ENCODE measurements at places on chromosomes 3 and 15.

GRCh38 chr3:31562525-31562924, 29.8 kb downstream of the STT3B start:
- no peak for DNase-seq

- DNase-seq: no peak
Measured at GRCh38 chr3:143410259-143410658, 290.7 kb downstream of the CHST2 start.

DNA sequence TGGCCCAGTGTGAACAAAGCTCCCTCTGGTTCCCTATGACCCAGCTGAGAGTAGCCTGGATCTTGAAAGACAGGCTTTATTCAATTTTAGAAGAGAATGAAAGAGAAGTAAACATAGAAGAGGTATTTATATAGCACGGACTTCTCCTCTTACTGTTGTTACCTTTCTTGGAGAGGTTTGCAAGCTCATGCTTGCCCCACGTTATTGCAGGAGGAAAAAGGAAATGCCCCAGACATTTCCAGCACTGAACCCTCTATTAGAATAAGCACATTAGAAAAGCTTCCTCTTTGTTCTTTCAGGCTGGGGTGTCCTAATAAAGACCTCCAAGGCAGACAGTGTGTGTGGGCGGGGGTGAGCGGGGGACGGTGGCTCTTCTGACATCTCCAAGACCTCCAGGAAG, 98.7 kb upstream of the AGBL1 start:
- no peak for DNase-seq

- no peak for DNase-seq
Measured at GRCh38 chr3:162317046-162317445, 820.4 kb downstream of the OTOL1 start.

DNA sequence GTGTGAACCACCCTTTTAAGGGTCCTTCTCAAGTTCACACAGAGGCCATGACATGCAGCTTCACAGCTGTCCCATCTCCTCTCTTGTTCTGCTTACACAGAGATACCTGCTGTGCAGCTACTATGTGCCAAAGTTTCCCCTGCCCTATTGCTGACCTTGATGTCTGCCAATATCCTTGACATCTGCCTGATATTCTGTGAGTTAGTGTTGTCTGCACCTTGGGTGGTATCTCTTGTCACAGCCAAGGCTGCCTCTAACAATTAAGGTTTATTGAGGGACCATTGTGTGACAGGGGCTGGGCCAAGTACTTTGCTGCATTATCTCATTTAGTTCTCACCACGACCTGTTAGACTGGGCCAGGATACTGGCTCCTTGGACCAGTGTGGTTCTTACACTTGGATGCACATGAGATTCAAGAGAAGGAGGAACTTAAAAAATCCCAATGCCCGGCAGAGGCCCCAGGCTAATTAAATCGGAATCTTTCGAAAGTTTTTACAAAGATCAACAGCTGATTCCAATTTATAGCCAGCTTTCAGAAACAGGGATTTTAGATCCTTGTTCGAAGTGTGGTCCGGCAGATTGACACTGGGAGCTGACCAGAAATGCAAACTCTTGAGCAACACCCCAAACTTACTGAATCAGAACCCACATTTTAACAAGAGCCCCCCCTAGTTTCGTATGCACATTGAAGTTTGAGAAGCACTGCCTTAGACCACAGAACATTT, 178.6 kb downstream of the SATB1 start:
- no peak for DNase-seq

DNA sequence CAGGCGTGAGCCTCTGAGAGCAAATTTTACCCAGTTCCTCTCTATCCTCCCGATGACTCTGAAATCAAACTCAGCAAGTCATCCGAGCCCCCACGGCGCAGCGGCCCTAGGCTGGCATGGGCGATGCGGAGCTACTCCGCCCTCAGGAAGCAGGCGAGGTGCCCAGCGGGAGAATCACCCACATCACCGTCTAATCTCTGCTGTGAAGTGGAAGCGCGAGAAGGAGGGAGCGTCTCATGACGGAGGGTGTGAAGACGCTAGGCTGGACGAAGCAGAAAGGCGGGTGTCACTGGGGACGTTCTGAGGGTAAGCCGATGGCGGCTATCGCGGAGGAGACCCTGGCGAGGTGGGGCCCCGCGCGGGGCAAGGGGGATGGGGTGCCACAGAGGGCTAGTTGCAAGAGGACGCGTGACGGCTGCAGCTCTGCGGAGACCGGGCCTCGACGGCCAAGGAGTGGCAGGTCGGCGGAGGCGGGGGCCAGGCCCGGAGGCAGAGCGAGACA, 9.1 kb upstream of the GNAI2 start:
- no peak for DNase-seq

DNA sequence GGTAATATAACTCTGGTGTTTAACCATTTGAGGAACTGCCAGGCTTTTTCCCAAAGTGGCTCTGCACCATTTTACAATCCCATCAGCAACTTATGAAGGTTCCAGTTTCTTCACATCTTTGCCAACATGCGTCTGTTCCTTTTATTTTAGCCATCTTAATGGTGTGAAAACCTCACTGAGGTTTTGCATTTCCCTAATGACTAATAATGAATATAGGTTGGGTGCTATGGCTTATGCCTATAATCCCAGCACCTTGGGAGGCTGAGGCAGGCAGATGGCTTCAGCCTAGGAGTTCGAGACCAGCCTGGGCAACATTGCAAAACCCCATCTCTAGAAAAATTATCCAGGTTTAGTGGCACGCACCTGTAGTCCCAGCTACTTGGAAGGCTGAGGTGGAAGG, 210.6 kb downstream of the TCF12 start:
- DNase-seq: no peak

DNA sequence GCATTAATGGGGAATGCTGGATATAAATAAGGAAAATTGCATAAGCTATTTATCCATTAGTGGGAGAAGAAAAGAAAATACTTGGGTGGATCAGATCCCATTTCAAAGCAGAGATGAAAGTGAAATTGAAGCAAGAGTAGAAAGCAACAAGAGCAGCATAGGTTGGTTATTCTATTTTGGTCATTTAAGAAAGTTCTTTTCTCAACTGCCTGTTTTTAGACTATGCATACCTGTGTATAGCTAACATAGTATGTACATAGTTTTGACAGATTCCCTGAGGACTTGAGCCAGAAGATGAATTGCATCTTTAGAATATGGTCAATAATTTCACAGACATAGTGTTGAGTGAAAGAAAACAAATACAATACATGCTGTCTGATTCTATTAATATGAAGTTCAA, 29.0 kb upstream of the DENND4A start:
- DNase-seq: no peak

- DNase-seq: no peak
Measured at GRCh38 chr3:10655105-10655504, 149.7 kb upstream of the ATP2B2 start.

- DNase-seq: peak; percentile 70
Measured at GRCh38 chr3:196502775-196503195, 783 bp downstream of the RNF168 start.

- DNase-seq: no peak
Measured at GRCh38 chr3:194031867-194032635, 103.9 kb upstream of the HES1 start.

GRCh38 chr15:39565851-39566250, 15.0 kb upstream of the THBS1 start:
- DNase-seq: no peak

DNA sequence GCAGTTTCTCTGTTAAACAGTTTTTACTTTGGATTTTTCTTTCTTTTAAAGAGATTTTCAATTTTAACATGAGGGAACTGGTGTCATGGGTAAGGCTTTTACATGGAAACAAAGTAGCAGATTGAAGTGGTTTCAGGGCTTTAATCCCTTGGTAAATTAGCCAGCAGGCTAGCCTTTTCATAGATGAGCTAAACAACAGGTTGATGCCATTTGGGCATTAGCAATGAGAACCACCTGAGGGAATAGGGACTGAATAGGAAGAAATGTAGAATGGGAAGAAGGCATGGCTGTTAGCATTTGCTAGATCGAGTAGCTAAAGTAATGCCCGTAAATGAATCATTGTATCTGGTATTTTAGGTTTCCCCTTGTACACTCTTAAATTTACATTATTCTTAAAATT, 165.5 kb upstream of the MLF1 start:
- DNase-seq: no peak

- peak; percentile 35 for DNase-seq
Measured at GRCh38 chr3:65785065-65785645, 253.6 kb downstream of the MAGI1 start.

GRCh38 chr3:4358273-4358672, 55.1 kb downstream of the SETMAR start:
- DNase-seq: no peak

GRCh38 chr3:100003609-100004503, 110.4 kb downstream of the FILIP1L start:
- no peak for DNase-seq

GRCh38 chr15:28889346-28889745, 3.6 kb downstream of the APBA2 start:
- DNase-seq: no peak

GRCh38 chr3:31861826-31862225, 119.2 kb downstream of the OSBPL10 start:
- no peak for DNase-seq

GRCh38 chr3:122357828-122358702, 25.0 kb downstream of the MIX23 start:
- no peak for DNase-seq

- DNase-seq: no peak
Measured at GRCh38 chr3:152056481-152056880, 183.0 kb downstream of the SUCNR1 start.

DNA sequence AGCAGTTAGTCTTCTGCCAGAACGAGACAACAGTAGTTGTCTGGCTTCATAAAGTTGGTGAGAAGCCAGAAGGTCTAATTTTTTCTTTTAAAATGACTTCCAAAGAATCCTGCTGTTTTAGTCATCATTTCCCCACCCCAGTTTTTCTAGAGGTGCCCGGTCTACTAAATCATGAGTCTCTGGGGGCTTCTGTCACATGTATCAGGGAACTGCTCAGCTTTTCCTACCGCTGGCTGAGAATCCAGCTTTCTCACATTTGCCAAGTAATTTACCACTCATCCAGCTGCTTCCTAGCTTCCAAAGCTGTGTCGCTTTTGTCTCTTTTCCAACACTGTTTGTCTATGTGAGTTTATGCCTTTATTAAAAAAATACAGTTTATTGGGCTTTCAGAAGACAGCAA, 183.3 kb downstream of the NSUN3 start:
- no peak for DNase-seq

- DNase-seq: peak; percentile 87
Measured at GRCh38 chr3:11455956-11456355, 183.8 kb downstream of the ATG7 start.

DNA sequence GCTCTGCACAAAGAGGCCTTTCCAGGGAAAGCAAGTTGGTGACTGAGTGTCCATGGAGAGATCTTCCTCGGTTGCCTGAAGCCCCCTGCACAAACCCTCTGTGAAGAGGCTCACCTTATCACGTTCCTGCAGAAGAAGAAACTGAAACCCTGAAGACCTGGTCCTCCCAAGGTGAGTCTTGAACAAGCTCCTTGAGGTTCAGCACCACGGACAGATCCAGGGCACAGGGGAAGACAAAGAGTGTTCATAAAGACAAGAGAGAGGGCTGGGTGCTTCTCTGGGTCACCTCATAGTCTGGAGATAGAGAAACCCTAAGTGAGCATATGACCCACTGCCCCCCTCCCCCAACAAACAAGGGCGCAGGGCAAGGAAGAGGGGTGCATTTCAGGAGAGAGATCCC, 21.7 kb upstream of the TBC1D21 start:
- peak; percentile 8 for DNase-seq

DNA sequence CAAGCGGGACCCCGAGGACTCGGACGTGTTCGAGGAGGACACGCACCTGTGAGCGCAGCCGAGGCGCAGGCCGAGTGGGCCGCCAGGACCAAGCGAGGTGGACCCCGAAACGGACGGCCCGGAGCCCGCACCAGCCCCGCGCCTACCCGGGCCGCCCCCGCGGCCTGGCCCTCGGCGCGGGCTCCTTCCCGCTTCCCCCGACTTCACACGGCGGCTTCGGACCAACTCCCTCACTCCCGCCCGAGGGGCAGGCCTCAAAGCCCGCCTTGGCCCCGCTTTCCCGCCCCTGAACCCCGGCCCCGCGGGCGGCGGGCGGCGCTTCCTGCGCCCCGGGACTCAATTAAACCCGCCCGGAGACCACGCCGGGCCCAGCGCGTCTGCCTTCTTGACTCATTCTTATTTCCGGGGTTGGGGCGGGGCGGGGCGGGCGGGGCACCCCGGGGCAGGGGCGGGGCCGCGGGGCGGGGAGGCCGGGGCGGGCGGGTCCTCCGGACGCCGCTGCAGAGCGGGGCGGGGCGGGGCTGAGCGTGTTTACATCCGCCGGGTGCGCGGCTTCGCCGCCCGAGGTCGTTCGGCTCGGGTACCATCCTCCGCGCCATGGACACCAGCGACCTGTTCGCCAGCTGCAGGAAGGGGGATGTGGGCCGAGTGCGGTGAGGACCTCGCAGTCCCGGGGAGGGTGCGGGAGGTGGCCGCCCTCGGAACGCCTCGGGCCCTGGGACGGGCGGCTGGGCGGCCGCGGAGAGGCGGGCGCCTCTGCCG, at the start of gene ABTB1:
Gene ABTB1 (plus strand): TSS at position 524 of the 762 bp plus-strand sequence. CDS start 74 bp downstream, at position 598.
- DNase-seq: no peak

GRCh38 chr3:170429050-170429449, 10.4 kb downstream of the CLDN11 start:
- peak; percentile 77 for DNase-seq

DNA sequence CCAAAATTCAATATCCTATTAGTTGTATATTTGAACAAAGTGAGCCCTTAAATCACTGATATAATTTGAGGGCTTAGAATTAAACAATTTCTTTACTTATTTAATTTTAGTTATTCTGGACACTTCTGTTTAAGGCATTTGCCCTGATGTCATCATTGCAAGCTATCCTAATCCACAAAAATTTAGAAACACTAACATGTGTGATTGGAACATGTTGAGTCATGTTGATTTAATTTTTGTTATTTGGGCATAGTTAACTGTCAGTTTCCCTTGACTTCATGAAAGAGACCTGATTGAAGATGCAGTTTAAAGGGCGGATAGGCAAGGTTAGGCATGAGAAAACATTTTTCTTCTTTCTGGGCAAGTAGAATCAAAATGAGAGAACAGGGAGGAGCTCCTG, 682.6 kb downstream of the ROBO1 start:
- peak; percentile 26 for DNase-seq

GRCh38 chr15:81807186-81807585, 238.6 kb downstream of the MEX3B start:
- DNase-seq: no peak
